ENCODE measurements at places on chromosomes 16 and 17.

DNA sequence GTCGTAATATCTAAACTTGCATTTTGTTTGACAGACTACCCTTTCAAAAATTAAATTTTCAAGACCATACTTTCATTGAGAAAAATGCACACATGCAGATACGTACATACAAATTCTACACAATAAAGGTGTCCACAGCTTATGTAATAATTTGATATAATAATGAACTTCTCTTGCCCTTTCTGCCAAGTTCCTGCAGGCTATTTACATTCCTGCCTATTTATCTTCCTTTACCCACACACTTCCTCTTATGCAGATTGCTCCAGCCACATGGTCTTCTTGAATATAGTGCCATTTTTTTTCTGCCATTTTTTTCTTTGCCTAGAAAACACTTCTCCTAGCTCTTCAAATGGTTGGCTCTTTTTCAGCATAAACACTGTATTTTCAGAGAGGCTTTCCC, 826.9 kb upstream of the CDH8 start:
- DNase-seq = no peak

- DNase-seq = no peak
Observed at GRCh38 chr17:38403491-38403890, 24.8 kb upstream of the ARHGAP23 start.

DNA sequence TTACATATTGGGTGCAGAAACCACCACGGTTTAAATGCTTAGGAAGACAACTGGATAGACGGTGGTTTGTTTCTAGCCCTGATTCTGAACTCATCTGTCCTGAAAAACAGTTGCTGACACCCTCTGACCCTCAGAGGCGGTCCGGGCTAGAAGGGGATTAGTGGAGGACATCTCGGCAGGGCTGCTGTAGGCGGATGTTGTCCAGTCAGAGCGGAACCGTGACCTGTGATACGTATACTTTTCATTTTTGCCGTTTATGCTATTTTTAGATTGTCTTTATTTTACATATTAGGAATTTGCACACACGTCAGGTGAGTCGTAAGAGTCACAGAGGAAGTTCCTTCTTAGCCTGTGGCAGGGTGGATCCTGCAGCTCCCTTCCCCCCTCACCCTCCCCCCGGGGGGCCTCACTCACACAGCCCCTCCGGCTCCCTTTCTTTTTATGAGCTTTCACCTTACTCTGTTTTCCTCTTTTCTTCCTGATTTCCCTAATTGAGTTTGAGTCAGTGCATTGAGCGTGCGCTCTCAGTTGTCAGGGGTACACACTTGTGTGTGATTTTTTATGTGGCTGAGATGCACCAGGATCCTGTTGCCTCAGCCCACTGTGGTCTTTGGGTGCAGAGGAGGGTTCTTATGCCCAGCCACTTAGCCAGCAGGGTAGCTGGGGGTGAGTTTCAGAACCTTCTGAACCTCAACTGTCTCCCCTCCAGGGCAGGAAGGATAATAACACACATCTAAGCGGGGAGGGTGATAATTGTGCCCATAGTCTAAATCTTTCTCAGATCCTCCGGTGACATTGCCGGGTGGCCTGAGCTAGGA, 211.1 kb upstream of the CHMP6 start:
- DNase-seq = no peak

- DNase-seq = no peak
Observed at GRCh38 chr16:85104821-85105391, 7.4 kb downstream of the CIBAR2 start.

GRCh38 chr16:72645538-72645937, 402.4 kb downstream of the ZFHX3 start:
- no peak for DNase-seq

GRCh38 chr16:77548766-77549165, 113.9 kb upstream of the ADAMTS18 start:
- DNase-seq = no peak

Measured in HAP-1 (cell line).